ENCODE measurements at places on chromosomes 1 and 21.

DNA sequence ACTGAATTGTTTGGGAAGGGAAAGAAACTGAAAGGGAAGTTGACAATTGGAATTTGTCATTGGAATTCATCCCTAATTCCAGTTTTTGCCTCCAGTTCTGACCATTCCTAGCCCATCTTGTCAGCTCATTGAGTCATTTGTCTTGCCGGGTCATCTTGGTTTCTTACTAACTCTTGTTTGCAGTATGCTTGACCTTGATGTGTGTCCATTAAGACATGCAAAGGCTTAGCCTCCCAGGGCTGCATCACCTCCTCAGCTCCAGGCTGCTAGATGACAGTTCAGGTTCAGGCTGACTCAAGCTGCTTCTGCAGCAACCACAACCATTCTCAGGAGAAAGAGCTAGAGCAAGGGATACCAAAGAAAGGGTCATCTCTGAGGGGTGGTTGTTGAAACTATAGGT is 151.3 kb upstream of the PTGFR start:
- no peak for DNase-seq

DNA sequence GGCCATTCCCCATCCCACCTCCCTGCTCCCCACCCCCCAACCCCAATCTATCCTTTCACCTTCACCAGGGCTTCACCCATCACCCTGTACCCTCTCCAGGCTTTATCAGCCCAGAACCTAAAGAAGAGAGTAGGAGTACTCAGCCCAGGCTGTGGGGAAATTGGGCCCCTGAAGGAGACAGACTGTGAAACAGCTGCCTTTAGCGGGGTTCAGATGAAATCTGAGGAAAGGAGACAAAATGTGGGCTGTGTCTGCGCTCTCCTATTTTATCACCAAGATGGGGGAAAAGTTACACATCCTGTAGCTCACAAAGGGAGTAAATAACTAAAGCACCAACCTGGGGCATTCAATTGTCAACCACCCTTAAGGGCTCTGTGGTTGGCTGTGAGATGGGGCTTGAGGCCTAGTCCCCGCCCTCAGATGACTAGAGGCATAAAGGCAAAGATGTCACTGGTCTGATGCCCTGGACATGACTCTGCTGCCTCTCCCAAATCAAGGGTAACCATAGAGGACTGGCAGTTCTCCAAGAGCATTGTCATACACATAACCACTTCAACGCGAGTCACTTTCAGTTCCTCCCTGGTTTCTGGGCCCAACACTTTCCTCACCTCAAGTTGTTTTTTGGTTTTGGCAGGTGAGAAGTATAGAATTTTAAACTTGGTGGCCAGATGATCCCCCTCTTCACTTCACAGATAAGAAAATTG is 30.0 kb downstream of the SLC27A3 start:
- peak; percentile 98 for DNase-seq

DNA sequence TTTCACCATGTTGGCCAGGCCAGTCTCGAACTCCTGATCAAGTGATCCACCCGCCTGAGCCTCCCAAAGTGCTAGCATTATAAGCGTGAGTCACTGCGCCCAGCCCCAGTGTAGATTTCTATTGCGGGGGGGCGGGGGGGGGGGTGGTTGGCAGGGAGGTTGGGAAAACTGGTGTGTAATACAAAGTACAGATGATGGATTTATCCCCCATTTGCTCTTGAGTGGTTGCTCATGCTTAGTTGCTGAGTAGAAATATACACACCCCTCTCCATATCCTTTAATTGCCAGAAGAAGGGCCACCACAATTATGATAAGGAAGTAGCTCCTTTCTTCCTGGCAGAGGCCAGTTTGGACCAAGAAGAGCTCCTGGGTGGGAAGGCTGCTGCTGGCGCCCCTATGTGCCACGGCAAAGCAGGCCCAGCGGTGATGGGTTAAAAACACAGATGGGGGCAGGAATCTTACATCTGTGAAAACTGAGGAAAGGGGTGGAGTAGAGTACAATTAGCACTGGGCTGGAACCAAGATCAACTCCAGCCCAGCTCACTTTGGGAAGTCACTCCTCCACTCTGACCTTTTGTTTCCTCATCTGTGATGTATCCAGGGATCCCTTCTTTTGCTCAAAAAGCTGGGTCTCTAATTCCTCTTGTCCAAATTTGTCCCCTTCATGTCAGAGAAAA is 55.2 kb downstream of the MRPL37 start:
- DNase-seq: no peak

- DNase-seq: peak; percentile 47
Measured at GRCh38 chr1:235902677-235903542, 36.2 kb upstream of the LYST start.

DNA sequence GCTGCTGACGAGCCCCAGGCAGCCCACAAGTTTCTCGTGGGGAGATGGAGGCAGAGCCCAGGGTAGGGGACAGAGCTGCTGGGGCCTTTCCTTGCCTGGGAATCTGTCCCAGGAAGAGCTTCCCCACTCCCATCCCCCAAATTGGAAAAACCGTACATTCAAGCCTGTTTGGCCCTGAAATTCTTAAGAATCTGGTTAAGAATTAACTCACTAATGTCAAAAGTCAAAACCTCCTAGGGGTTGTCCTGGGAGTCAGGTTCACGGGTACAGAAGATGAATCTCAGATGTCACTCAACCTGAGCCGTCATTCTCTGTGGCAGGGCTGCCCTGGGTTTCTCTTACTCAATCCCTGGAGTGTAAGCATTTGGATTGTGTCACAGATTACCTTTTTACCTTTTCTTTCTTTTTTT is 8.4 kb downstream of the C1orf115 start:
- no peak for DNase-seq

GRCh38 chr21:36854391-36854790 is 112.1 kb downstream of the HLCS start:
- peak; percentile 86 for DNase-seq

DNA sequence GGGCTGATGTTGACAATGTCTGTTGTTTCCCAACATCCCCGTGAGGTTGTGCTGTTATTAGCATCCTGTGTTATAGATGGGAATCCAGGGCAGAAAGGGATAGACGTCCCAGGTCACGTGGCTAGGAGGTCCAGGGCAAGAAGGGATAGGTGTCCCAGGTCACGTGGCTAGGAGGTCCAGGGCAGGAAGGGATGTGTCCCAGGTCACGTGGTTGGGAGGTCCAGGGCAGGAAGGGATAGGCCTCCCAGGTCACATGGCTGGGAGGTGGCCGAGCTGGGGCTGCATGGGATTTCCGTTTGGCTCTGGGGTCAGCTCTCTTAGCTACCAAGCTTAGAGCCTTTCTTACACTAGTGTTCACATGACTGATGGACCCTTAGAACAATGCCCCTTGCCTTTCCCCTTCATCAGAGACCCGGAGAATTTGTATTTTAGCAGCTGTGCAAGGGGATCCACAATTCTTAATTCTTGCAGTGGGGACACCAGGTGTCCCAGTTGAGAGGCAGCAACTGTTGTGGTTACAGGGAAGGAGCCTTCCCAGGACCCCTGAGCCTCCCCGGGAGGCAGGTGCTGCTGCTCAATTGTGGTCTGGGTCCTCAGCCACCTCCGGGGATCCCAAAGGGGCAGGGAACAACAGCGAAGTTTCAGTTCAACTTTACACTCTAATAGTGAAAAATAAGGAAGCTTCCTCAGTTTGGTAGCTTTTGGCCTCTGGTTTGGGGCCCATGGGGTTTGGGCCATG is 69.2 kb downstream of the UMODL1 start:
- no peak for DNase-seq

- peak; percentile 78 for DNase-seq
Measured at GRCh38 chr1:163826500-163826899, 504.7 kb downstream of the NUF2 start.

DNA sequence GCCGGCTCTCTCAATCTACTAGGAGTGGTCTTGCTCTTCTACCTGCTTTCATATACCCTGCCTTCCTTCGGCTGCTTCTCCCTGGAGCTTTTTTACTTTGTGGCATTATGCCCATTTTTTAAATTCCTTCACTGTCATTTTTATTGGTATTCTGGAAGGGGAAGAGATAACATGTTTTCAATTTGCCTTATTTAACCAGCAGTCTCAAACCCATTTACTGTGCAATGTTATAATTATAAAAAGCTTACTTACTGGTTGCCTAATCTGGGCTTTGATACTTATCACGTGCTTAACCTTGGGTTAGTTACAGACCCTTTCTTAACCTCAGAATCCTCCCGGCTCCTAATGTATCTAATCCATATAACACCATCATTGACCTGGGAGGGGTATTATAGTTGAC is 128.1 kb downstream of the SIPA1L2 start:
- DNase-seq: no peak

DNA sequence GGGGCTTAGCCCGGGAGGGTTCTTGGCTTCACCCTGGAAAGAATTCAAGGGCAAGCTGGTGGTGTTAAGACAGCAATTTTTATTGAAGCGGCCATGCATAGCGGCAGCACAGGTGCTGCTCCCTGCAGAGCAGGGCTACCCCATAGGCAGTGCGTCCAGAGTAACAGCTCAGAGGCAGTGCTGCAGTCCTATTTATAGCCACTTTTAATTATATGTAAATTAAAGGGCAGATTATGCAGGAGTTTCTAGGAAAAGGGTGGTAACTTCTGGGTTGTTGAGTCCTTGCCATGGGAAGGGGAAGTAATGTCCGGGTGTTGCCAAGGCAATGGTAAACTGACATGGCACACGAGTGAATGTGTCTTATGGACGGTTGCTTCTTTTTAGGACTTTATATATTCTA is 57.0 kb downstream of the VPS26C start:
- peak; percentile 95 for DNase-seq

DNA sequence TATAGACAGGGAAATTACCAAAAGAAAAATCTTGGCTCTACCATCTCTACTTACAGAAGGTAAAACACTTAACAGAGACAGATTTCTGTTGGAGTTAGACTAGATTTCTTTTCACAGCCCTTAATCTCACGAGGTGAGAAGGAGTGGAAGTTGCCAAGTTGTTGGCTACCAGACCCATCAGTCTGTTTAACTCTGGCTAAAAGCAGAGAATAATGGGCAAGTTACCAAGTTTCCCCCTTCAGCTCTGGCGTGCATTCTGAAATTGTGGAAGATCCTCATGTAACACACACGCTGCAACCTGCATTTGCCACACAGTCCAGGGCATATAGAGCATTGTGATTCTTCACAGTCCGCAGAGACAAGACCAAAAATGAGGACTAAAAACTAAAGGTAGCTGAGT is 49.3 kb downstream of the STX6 start:
- no peak for DNase-seq

GRCh38 chr1:4482526-4482925 is 171.9 kb upstream of the AJAP1 start:
- no peak for DNase-seq

DNA sequence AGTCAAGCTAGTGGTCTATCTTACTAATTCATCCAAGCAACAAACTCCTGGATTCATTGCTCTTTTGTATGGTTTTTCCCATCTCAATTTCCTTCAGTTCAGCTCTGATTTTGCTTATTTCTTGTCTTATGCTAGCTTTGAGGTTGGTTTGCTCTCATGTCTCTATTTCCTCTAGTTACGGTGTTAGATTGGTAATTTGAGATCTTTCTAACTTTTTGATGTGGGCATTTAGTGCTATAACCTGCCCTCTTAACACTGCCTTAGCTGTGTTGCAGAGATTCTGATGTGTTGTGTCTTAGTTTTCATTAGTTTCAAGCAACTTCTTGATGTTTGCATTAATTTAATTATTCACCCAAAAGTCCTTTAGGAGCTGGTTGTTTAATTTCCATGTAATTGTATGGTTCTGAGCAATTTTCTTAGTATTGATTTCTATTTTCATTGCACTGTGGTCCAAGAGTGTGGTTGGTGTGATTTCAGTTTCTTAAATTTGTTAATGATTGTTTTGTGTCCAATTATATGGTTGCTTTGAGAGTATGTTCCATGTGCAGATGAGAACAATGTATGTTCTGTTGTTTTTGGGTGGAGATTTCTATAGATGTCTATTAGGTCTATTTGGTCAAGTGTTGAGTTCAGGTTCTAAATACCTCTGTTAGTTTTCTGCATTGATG is 154.6 kb downstream of the PLPPR5 start:
- no peak for DNase-seq

DNA sequence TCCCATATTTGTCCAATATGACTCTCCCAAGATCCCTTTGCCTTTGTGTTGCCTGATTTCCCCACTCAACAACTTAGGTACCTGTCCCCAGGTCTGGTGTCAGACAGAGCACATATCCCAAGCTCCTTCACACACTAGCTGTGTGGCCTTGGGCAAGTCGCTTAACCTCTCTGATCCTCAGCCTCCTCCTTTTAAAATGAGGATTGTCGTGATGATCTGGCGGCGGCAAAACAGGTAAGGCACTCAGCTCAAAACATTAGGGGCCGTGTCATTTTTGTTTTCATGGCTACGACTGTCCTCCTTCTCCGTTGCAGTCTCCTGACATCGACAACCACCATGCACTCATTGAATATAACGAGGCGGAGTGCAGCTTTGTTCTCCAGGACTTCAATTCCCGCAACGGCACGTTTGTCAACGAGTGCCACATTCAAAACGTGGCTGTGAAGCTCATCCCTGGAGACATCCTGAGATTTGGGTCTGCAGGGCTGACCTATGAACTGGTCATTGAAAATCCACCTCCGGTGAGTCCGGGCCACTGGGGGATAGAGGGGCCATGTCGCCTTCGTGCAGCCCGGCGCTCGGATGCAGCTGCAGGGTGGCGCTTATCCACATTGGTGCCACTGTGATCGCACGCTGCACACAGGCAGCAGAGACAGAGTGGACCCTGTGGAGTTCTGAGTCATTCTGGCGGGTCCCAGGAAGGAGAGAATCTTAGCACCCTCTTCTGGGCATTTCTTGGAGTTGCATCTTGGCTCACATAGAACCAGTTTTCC is 25.2 kb downstream of the FHAD1 start:
- peak; percentile 87 for DNase-seq

DNA sequence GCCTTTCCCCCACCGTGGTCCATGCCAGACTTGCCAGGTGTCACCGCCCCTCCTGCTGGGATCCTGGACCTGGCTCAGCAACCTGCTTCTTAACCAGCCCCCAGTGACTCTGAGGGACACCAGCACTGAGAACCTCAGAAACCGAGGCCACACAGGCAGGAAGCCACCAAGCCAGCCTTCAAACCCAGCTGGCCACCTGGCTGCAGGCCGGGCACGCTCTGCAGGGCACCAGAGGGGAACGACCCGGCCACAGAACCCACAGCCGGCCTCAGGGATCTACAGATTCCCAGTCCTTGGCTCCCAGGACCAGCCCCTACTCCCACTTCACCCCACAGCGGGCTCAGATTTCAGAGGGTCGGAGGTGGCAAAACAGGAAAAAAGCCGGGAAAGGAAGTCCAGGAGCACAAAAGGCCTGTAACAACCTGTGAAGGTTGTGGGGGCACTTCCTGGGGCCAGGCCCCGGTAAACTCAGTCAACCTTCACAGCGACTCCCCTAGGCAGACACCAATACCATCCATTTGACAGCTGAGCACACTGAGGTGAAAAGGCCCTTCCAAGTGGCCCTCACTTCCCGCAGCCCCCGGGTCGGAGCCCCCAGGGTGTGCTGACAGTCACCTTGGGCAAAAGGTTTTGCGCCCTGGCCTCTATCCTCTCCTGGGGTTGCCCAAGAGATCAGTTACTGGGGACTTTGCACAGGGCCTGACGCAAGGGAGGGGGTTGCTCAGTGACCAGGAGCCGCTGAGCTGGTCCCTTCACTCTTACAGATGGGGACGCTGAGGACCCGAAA is 14.1 kb downstream of the RUNX3 start:
- no peak for DNase-seq
